DMS53 (cell line): ENCODE measurements at places on chromosomes 1 and 21.

DNA sequence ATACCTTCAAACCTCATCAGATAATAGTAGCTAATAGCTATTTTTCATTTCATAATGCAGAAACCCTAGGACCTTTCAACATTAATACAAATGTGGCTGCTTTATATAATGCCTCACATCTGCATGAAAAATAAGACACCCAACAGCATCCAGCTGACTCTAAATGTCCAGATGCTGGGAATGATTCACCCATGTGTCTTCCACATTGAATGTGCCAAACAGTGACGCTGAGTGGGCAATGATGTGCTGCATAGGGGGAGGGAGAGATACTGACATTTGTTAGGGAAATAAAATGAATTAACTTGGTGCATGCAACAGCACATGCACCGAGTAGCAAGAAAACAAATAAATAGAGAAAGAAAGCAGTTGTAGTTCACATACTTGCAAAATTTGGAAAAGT, 199.3 kb downstream of the DSCAM start:
- no peak for DNase-seq

GRCh38 chr1:164608651-164609057, 49.7 kb downstream of the PBX1 start:
- no peak for DNase-seq

- no peak for DNase-seq
Observed at GRCh38 chr1:113185463-113186104, 112.6 kb downstream of the LRIG2 start.

DNA sequence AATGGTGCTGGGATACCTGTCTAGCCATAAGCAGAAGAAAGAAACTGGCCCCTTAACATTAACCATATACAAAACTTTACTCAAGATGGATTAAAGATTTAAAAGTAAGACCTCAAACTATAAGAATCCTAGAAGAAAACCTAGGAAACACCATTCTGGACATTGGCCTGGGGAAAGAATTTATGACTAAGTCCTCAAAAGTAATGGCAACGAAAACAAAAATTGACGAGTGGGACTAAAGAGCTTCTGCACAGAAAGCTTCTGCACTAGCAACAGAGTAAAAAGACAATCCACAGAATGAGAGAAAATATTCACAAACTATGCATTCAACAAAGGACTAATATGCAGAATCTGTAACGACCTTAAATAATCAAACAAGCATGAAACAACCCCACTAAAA, 66.7 kb downstream of the NME7 start:
- no peak for DNase-seq

GRCh38 chr1:6165027-6165426, 15.1 kb downstream of the CHD5 start:
- no peak for DNase-seq

DNA sequence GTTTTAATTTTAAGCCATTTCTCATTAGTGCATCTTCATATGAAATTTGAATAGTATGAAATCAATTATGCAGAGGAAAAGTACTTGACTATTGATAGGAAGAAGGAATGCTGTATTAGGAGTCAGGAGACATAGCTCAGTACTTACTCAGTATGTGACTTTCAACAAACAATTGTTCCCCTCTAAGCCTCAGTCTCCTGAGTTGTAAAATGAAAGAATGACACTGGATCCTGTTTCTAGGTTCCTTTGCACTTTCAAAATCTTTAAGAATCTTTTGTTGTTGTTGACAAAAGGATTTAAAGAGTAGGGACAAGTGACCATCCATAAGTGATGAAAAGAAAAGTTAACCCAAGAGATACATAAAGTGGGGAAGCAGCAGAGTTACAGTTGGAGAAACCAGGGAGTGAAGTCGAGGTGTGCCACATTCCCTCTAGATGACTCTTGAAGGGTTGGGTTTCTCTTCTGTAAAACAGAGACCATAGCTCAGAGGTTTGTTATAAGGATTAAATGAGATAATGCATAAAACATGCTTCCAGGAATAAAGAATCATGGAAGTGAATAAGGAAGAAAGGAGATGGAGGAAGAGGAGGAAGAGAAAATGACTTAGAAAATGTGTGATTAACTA, 105.7 kb upstream of the KCNJ15 start:
- no peak for DNase-seq
